ENCODE measurements at places on chromosomes 1 and 21. TPM values are rescaled to one million over a fixed set of nuclear protein-coding genes. Genes with fewer than 3 reads are reported as not detected.

RUNX3 gene
- total RNA-seq, result 13.1 TPM

LRRC39 gene
- total RNA-seq, result 0.58 TPM

LMOD1 gene
- 38.3 TPM for total RNA-seq

RAB42 gene
- total RNA-seq, result 5.5 TPM

DNA sequence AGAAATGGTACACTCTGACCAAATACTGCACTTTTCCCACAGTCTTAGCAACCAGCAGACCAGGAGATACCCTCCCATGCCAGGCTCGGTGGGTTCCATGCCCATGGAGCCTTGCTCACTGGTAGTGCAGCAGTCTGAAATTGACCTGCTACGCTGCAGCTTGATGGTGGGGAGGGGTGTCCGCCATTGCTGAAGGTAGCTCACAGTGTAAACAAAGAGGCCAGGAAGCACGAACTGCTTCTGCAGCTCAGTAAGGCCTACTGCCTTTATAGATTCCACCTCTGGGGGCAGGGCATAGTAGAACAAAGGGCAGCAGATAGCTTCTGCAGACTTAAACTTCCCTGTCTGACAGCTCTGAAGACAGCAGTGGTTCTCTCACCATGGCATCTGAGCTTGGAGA lies 12.3 kb upstream of the IFI44L start:
- no peaks in the 10 kb centered on the region for H3K4me1 ChIP-seq
- no peaks in the 10 kb centered on the region for H3K27me3 ChIP-seq
- H3K27ac ChIP-seq, result no peak overlapping the region
- H3K4me3 ChIP-seq, result no peak overlapping the region
- no peaks in the 10 kb centered on the region for H3K36me3 ChIP-seq

DNA sequence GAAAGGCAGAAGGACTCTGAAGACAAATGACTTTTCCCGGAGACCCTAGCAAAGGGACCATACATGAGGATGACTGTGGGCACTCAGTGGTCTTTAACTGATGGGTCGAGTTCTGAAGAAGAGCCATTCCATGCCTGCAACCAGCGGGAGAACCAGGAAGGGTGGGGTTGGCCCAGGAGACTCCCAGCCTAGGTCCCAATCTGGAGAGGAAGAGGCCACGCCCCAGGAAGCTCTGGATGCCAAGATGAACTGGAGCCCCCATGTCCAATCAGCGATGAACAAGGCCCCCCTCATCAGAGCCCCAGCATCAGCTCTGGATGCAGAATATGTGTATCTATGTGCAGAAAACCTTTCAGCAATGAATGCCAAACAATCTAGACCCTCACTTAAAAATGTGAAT lies 3.6 kb downstream of the KRTAP10-10 start:
- H3K36me3 ChIP-seq, result no peaks in the 10 kb centered on the region
- H3K27ac ChIP-seq, result no peak overlapping the region
- H3K4me3 ChIP-seq, result no peak overlapping the region
- no peaks in the 10 kb centered on the region for H3K4me1 ChIP-seq

GRCh38 chr1:63912643-63913042 lies 138.8 kb downstream of the ROR1 start:
- H3K4me3 ChIP-seq, result no peak overlapping the region
- no peaks in the 10 kb centered on the region for H3K4me1 ChIP-seq
- no peaks in the 10 kb centered on the region for H3K36me3 ChIP-seq
- no peak for DNase-seq
- no peaks in the 10 kb centered on the region for H3K27me3 ChIP-seq

DNA sequence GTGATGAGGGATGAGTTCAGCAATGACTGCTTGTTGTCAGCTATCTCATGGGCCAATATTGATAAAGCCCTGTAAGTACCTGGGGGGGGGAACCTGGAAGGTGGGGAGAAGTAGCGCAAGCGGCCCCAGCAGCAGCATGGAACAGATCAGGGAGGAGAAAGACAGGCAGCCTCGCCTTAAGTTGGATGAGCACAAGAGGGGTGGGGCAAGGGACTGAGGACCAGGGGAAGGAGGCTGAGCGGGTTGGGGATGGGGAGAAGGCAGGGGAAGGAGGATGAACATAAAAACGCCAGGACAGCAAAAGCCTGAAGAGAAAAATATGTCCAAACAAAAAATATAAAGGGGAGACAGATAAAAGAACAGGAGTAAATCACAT lies 70.6 kb downstream of the ALG14 start:
- no peak overlapping the region for H3K4me3 ChIP-seq
- no peaks in the 10 kb centered on the region for H3K27me3 ChIP-seq
- H3K36me3 ChIP-seq, result no peaks in the 10 kb centered on the region
- H3K27ac ChIP-seq, result peak overlapping the region; percentile 53
- H3K4me1 ChIP-seq, result peaks cover 13% of the 10 kb centered on the region

GRCh38 chr1:85344256-85344694 lies 67.8 kb upstream of the BCL10 start:
- no peaks in the 10 kb centered on the region for H3K36me3 ChIP-seq
- H3K27ac ChIP-seq, result no peak overlapping the region
- no peaks in the 10 kb centered on the region for H3K27me3 ChIP-seq

DNA sequence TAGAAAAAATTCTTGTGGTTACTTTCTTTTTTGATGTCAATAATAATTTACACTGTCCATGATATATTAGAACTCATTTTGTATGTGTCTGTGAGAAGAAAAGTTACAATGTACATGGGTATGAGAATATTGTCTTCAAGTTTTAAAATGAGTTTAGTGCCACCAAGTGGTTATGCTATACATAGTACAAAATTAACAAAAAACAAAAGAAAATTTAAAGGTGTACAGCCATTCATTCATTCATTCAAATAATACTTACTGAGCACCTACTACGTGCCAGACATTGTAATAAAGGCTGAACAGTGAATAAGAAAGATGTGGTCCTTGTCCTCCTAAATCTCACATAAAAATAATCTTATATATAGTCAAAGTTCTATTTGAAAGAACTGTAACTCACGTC lies 27.7 kb downstream of the UCHL5 start:
- peaks cover 28% of the 10 kb centered on the region for H3K36me3 ChIP-seq
- H3K4me1 ChIP-seq, result no peaks in the 10 kb centered on the region
- no peak overlapping the region for H3K4me3 ChIP-seq
- no peak for DNase-seq
- no peaks in the 10 kb centered on the region for H3K27me3 ChIP-seq
- H3K27ac ChIP-seq, result no peak overlapping the region

GRCh38 chr1:107450899-107451664 lies 310.2 kb downstream of the NTNG1 start:
- no peak for DNase-seq
- H3K27ac ChIP-seq, result no peak overlapping the region
- peaks cover 1% of the 10 kb centered on the region for H3K27me3 ChIP-seq
- no peaks in the 10 kb centered on the region for H3K4me1 ChIP-seq
- no peak overlapping the region for H3K4me3 ChIP-seq
- H3K36me3 ChIP-seq, result no peaks in the 10 kb centered on the region

DNA sequence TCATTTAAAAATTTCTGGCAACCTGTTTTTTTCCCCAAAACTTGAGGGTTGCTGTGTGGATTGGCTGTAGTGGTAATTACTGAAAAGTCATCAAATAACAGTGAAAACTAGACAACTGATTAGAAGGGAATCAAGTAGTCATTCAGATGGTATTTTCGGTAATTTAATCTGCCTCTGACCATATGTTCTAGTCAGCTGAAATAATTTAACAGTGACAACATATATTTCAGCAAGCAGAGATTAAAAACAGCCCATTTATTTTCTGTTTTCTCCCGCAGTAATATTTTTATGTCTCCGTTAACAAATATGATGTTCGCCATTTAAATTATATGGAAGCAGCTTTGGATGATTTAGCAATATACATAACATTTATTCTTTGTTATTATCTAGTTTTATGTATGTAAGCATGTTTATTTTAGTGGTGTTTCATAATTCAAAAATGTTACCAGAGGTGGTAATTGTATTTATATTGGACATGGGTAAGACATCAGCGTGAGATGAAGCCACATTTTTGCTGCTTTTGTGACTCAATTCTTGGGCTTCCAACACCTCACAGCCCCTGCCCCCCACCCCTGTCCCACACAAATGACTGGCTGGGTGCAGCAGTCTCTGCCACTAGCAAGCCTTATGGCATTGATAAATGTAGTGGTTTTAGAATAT lies 104.4 kb downstream of the GALNT2 start:
- no peak overlapping the region for H3K27ac ChIP-seq
- no peaks in the 10 kb centered on the region for H3K36me3 ChIP-seq
- no peaks in the 10 kb centered on the region for H3K27me3 ChIP-seq
- peaks cover 4% of the 10 kb centered on the region for H3K4me1 ChIP-seq
